ENCODE measurements at places on chromosomes 3 and 15.

DNA sequence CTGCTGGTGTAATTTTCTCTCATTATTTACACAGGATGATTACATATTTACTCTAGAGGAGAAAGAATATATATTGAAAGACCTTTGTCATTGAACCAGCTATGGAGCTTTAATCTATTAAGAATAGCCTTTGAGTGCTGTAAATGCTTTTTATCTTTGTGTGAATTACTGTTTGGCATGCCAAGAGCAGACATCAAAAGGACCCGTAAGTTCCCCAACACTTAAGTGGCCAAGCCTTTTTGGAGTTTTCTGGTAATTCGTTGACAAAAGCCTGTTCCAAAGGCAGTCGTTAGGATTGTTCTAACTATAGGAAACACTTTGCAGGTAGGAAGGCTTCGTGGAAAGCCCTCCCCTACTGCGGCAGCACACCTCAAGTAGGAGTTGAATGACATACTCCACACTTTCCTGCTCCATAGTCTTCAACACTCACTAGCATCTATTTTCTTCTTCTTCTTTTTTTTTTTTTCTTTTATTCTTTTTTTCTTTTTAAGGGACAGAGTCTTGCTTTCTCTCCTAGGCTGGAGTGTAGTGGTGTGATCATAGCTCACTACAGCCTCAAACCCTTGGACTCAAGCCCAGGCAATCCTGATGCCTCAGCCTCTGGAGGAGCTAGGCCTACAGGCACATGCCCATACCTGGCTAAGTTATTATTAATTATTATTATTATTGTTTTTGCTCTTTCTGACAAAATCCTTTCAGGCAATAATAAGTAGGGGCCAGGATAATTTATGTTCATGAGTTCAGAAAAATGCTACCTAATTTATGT, 98.6 kb downstream of the SUCNR1 start:
- peak overlapping the region; percentile 94 for H3K27ac ChIP-seq
- peak; percentile 81 for DNase-seq
- no peaks in the 10 kb centered on the region for H3K36me3 ChIP-seq
- H3K4me3 ChIP-seq, result no peak overlapping the region
- no peaks in the 10 kb centered on the region for H3K27me3 ChIP-seq

DNA sequence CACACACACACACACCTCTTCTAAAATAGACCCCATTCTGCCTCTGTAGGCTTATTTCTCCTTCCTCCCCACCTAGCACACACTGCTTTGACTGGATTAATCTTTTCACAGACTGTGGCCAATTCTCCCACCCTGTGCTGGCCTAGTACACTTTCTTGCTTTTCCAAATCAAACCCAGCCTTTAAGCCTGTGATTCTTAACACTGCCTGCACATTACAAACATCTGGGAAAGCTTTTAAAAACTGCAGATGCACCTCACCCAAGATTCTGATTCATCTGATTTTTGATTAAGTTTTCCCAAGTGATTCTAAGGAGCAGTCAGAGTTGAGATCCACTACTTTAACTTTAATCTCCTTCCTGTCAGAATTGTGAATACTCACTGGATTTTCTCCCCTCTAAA, 12.8 kb downstream of the CSNK1G1 start:
- H3K4me3 ChIP-seq, result no peak overlapping the region
- no peaks in the 10 kb centered on the region for H3K27me3 ChIP-seq
- H3K4me1 ChIP-seq, result no peaks in the 10 kb centered on the region
- DNase-seq, result no peak
- H3K27ac ChIP-seq, result no peak overlapping the region

DNA sequence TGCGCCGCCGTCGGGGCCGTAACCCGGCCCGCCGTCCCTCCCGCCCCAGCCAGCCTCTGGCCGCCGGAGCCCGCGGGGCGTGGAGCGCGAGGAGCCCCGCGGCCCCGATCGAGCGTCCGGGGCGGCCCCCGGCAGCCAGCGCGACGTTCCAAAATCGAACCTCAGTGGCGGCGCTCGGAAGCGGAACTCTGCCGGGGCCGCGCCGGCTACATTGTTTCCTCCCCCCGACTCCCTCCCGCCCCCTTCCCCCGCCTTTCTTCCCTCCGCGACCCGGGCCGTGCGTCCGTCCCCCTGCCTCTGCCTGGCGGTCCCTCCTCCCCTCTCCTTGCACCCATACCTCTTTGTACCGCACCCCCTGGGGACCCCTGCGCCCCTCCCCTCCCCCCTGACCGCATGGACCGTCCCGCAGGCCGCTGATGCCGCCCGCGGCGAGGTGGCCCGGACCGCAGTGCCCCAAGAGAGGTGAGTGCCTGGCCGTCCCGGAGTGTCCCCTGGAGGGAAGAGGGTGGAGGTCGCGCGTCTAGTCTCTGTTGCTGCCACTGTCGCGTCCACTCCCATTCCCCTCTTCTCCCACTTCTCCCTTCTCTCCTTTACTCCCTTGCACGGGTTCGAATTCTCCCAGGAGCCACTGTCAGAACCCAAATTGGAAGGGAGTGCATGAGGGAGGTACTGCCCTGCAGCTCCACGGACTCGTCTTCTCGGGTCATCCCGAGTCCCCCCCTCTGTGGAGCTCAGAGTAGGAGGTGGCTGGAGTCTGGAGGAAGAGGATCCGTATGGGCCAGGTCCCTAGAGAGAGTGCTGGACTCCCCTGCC, 585 bp downstream of the CSK start:
- DNase-seq, result no peak
- H3K4me1 ChIP-seq, result peaks cover 28% of the 10 kb centered on the region
- peak overlapping the region; percentile 55 for H3K27ac ChIP-seq
- H3K27me3 ChIP-seq, result no peaks in the 10 kb centered on the region
- H3K36me3 ChIP-seq, result no peaks in the 10 kb centered on the region

GRCh38 chr3:25427155-25427554, 908 bp upstream of the RARB start:
- no peak overlapping the region for H3K27ac ChIP-seq
- DNase-seq, result no peak
- peak overlapping the region; percentile 59 for H3K4me3 ChIP-seq
- peaks cover 64% of the 10 kb centered on the region for H3K4me1 ChIP-seq
- no peaks in the 10 kb centered on the region for H3K36me3 ChIP-seq

DNA sequence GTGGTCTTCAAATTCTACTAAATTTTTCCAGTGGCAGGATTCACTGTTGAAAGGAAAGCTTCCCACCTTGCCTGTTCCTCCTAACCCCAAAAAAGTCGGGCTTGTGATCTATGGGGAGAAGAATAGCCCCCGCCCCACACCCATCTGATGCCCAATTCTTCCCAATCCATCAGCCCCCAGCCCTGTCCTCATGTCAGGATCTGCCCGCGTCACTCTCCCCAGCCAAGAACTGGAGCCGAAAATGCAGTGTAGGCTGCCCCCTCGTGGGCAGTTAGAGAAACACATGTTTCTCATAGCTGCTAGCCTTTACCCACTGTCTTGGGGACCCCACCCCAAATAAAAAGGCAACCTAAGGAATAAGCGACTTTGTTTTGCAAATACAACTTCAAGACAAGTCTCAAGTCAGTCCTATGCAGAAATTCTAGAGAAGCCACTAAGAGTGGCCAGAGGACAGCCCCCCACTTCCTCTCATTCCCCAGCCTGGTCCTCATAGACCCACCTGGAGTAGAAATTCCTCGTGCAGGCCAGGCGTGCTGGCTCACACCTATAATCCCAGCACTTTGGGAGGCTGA, 13.0 kb upstream of the CSK start:
- peak overlapping the region; percentile 58 for H3K27ac ChIP-seq
- peak; percentile 75 for DNase-seq
- no peaks in the 10 kb centered on the region for H3K36me3 ChIP-seq
- no peaks in the 10 kb centered on the region for H3K27me3 ChIP-seq

GRCh38 chr15:100247228-100248225, 94.2 kb downstream of the ADAMTS17 start:
- H3K4me3 ChIP-seq, result no peak overlapping the region
- no peaks in the 10 kb centered on the region for H3K4me1 ChIP-seq
- DNase-seq, result no peak
- no peaks in the 10 kb centered on the region for H3K27me3 ChIP-seq
- H3K36me3 ChIP-seq, result no peaks in the 10 kb centered on the region

DNA sequence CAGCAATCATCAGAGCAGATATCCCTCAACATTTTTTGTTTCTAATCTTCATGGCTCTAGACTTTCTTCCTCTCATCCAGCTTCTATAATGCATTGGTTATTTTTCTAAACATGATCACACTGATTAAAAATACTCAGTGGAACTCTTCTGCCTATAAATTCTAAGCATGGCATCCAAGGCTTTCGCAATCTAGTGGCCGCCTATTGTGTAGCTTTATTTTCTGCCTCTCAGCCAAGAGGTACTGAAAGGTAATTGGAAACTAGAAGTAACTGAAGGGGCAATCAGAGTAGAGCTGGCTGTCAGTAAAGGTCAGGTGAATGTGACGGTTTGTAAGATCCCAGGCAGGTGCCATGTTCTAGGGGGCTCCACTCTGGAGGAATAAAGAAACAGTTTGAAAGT, 33.4 kb downstream of the OXSM start:
- no peaks in the 10 kb centered on the region for H3K27me3 ChIP-seq
- H3K36me3 ChIP-seq, result no peaks in the 10 kb centered on the region
- no peak overlapping the region for H3K4me3 ChIP-seq
- H3K27ac ChIP-seq, result no peak overlapping the region

DNA sequence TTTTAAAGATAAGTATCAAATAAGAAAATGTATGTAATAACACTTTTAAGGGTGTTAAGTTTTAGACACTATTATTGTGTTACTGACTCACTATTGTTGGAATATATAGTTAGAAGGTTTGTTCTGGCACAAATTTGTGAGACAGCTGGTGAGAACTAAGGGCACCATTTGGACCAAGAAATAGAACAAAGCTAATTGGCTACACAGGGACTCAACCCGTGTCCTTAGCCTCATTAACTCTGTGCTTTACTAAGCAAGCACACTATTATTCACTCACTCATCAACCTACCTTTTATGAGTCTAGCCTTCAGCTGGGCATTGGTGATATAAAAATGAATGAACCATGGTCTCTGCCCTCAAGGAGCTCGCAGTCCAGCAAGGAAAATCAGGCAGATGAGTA, 4.1 kb upstream of the UNC13C start:
- H3K4me1 ChIP-seq, result no peaks in the 10 kb centered on the region
- no peak overlapping the region for H3K27ac ChIP-seq
- DNase-seq, result no peak
- H3K27me3 ChIP-seq, result no peaks in the 10 kb centered on the region
- no peak overlapping the region for H3K4me3 ChIP-seq
- H3K36me3 ChIP-seq, result no peaks in the 10 kb centered on the region

All from Caco-2 (cell line).